ENCODE measurements at places on chromosomes 5 and 9.

DNA sequence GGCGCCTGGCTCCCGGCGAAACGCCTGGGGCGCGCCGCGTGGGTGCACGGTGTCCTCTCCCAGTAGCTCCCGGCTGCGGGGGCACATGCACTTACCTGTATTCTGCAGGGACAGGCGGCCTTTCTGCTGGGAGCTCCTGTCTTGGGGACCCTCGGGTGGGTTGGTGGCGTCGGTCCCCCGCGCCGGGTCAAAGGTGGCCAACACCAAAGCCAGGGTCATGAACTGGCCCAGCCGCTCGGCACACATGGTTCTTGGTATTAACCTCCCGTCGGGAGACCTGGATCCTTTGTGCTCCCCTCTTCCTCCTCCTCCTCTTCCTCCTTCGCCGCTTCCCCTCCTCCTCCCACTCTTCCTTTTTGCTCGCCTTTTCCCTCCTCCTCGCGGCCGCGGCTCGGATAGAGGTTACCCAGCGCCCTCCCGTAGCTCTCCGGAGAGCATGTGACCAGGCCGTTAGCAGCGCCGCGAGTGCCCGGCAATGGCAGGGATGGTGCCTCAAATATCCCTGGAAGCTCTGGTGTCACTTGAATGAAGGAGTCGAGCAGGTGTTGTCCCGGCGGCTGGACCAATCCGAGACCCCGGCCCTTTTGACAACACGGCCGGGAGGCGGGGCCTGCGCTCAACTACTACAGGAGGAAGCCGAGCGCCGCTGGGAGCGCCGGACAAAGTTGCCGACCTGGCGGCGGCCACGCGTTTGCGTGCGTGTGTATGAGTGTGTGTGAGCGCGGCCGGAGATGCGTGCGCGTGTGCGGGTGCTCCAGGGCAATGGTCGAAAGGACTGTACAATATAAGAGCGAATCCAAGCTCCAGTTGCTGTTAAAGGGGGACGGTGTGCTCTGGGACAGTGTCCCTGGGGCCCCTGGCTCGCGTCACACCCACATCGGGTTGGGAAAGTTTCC is at the start of gene STC2:
Gene STC2 (minus strand): TSS at position 467 of the 896 bp plus-strand sequence. CDS start 221 bp downstream, at position 246.
- DNase-seq: peak; percentile 95

GRCh38 chr5:81936066-81936465 is 35.8 kb upstream of the ATG10 start:
- DNase-seq: no peak

GRCh38 chr9:94780516-94780950 is 54.0 kb downstream of the AOPEP start:
- DNase-seq: no peak

GRCh38 chr9:81473708-81474107 is 215.6 kb downstream of the TLE1 start:
- DNase-seq: no peak

DNA sequence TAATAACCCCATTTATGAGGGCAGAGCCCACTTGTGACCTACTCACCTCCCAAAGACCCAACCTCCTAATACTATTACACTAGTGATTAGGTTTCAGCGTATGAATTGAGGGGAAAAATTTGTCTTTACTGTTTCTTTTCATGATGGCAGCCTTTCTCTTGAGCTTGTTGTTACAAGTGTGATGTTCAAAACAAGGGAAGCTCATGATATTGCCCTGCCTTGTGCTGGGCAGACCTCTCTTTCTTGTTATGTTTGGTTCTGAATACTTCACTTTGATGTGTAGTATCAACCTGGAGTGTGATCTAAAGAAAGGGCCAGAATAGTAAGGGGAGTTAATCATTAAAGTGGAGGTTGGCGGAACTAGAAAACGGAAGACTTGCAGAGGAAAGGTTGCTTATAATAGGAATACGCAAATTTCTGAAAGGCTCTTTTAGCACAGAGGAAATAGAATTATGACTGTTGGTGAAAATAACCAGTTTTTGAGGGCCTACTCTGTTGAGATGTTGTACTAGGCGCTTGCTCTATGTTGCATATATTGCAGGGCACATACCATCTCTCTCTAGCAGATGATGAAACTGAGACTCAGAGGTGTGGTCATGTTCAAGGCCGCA is 68.2 kb downstream of the MELK start:
- DNase-seq: no peak

DNA sequence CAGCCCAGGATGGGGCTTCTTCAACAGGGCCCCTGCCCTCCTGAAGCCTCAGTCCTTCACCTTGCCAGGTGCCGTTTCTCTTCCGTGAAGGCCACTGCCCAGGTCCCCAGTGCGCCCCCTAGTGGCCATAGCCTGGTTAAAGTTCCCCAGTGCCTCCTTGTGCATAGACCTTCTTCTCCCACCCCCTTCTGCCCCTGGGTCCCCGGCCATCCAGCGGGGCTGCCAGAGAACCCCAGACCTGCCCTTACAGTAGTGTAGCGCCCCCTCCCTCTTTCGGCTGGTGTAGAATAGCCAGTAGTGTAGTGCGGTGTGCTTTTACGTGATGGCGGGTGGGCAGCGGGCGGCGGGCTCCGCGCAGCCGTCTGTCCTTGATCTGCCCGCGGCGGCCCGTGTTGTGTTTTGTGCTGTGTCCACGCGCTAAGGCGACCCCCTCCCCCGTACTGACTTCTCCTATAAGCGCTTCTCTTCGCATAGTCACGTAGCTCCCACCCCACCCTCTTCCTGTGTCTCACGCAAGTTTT is 23.6 kb downstream of the PCDHGC5 start:
- DNase-seq: peak; percentile 73

DNA sequence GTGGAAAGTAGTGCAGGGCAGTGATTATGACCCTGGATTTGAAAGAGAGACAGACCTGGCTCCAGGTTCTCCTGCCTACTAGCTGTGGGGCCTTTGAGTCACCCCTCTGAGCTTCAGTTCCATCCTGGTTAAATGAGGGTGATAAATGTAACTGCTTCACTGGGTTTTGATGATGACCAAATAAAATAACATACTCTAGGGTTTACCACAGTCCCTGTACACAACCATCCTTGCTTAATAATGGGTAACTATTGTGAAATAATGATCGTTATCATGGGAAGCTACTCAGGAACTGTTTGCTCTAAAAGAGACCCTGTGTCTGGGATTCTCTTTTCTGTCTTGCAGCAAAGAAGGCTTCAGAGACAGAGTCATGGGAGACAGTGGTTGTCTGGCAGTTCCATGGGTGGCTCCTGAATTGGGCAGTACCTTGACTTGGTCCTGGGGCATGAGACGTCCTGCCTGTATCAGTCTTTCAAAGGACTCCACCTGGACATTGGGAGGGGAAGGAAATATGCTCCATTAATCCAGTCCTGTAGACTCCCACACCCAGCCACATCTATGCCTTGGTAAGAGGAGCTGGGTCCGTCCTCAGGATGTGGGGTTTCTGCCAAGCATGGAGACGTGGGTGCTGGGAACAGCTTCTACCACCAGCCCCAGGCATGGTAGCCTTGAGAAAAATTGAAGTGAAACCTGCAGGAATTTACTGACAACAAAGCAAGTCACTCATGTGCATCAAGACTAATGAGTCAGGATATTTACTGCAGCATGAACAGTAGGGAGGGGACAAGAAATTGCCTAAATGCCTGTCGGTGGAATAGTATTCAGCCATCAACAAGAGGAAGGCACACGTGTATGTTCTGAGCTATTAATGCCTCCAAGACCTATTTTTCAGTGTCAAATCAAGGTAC is 23.4 kb downstream of the AKNA start:
- no peak for DNase-seq

DNA sequence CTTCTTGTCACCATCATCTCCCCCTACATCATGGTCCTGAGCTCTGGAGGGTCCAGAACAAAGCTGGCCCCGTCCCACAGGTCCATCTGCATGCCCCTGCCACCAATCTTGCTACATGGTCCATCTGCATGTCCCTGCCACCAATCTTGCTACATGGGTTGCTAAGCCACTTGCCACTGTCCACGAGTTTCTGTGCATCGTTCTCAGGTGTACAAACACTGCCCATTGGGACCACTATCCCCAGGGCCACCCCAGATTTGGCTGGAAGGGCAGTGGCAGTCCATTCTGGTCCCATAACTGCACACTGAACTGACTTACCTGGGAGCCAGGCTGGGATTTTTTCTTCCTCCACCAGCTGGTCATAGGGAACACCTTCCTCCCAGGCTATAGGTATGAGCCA is 8.0 kb upstream of the LAMC3 start:
- no peak for DNase-seq

GRCh38 chr9:95516734-95517558 is at the start of gene PTCH1:
Gene PTCH1 (minus strand): TSS chr9:95516971.
- DNase-seq: no peak

DNA sequence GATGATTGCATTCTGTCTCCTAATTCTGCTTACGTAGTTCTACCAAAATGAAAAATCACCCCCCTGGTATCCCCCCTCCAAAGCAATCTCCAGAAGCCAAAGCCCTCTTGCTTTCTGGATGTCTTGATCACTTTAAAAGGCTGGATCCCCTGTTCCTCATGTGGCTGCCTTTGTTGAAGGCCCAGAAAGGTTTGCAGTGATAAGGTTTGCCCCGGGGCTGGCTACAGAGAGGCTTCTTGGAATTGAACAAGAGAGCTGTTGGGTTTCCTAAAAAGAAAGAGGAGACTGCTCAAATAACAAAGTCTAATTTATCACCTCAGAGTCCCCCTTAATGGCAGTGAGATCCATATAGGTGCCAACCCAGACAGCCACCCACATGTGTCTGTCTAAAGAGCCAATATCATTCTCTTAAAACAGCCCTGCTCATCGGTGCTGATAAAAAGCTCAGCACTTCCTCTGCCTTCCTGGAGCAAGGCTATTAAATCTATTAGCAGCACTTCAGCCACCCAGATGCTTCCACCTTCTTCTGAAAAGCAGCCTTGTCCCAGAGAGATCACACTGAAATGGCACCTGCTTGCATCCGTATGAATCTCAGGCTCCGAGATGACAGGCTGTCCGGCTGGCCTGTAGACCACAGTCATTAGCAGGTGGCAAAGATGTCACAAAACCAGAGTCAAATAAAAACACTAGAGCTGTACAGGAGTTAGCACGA is 70.9 kb downstream of the TEX10 start:
- DNase-seq: no peak
